ENCODE measurements at places on chromosomes 1 and 21.
A peak's percentile ranks its signal among the peaks of the same experiment; 100 is the strongest.

DNA sequence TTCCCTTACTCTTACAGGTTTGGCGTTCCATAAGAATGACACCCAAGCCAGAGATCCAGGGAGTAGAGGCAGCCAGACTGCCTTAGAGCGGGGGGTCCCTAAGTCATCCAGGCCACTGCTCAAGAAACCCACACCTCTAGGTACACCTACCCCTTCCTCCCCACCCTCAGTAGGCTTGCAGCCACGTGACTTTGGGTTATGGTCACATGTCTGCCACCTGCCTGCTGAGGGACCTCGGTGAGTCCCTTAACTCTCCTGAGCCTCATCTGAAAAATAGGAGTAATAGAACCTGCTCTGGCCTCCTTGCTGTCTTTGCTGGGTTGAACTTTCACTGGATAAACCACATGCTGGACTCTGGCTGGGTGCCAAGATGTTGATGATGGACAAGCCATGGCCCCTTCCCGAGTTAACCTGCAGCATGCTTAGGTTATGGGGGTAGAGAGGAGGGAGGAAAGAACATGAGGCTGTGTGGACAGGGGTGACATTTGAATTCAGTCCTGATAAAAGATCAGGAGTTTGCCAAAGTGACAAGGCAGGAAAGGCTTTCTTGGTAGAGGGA is 4.5 kb downstream of the RPS6KA1 start:
- no peaks in the 10 kb centered on the region for H3K36me3 ChIP-seq
- peaks cover 3% of the 10 kb centered on the region for H3K27me3 ChIP-seq
- peaks cover 21% of the 10 kb centered on the region for H3K4me1 ChIP-seq
- no peak for DNase-seq
- no peak overlapping the region for H3K4me3 ChIP-seq

DNA sequence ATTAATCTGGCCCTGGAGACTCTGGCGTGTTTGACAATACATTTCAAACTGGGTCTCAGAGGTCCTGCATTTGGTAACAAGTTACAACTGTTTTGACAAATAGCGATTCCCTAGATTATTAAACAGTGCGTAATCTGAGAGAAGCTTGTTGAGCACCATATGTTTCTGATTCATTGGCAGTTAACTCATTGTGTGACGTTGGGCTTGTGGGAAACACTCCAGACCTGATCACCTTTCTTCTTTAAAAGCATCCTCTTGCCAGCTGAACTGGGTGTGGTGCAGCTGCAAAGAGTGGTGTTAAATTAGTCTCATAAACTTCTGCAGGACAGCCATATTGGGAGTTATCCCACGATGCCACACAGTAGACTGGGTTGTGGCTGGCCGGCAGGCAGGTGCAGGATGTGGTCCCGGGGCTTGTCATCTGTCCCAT is 82.7 kb downstream of the CDC7 start:
- H3K4me3 ChIP-seq = no peak overlapping the region
- H3K36me3 ChIP-seq = no peaks in the 10 kb centered on the region
- no peak for DNase-seq
- H3K27me3 ChIP-seq = no peaks in the 10 kb centered on the region
- H3K4me1 ChIP-seq = peaks cover 4% of the 10 kb centered on the region

- H3K27me3 ChIP-seq = no peaks in the 10 kb centered on the region
- H3K36me3 ChIP-seq = no peaks in the 10 kb centered on the region
- no peak overlapping the region for H3K27ac ChIP-seq
- no peak for DNase-seq
- H3K4me3 ChIP-seq = no peak overlapping the region
Observed at GRCh38 chr1:94110946-94111740, 9.8 kb downstream of the ABCA4 start.

DNA sequence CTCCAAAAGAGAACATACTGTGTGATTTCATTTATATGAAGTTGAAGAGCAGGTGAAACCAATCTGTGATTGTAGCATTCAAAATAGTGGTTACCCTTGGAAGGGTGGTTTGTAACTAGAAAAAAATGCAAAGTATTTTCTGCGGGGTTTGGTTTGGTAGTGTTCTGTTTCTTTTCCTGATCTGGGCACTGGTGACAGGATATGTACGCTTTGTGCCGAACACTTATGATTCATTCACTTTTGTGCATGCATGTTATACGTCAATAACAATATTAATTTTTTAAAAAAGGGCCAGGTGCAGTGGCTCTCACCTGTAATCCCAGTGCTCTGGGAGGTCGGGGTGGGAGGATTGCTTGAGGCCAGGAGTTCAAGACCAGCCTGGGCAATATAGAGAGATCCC is 63.8 kb downstream of the CD34 start:
- H3K4me3 ChIP-seq = no peak overlapping the region
- no peaks in the 10 kb centered on the region for H3K27me3 ChIP-seq
- no peak overlapping the region for H3K27ac ChIP-seq
- no peaks in the 10 kb centered on the region for H3K36me3 ChIP-seq
- no peak for DNase-seq

- H3K4me1 ChIP-seq = peaks cover 46% of the 10 kb centered on the region
- DNase-seq = no peak
- H3K27me3 ChIP-seq = no peaks in the 10 kb centered on the region
- H3K27ac ChIP-seq = peak overlapping the region; percentile 84
- H3K36me3 ChIP-seq = peaks cover 2% of the 10 kb centered on the region
Observed at GRCh38 chr1:11806307-11806936, 431 bp downstream of the CLCN6 start.

- no peak overlapping the region for H3K4me3 ChIP-seq
- DNase-seq = no peak
Observed at GRCh38 chr1:168499688-168500049, 44.1 kb downstream of the XCL2 start.

DNA sequence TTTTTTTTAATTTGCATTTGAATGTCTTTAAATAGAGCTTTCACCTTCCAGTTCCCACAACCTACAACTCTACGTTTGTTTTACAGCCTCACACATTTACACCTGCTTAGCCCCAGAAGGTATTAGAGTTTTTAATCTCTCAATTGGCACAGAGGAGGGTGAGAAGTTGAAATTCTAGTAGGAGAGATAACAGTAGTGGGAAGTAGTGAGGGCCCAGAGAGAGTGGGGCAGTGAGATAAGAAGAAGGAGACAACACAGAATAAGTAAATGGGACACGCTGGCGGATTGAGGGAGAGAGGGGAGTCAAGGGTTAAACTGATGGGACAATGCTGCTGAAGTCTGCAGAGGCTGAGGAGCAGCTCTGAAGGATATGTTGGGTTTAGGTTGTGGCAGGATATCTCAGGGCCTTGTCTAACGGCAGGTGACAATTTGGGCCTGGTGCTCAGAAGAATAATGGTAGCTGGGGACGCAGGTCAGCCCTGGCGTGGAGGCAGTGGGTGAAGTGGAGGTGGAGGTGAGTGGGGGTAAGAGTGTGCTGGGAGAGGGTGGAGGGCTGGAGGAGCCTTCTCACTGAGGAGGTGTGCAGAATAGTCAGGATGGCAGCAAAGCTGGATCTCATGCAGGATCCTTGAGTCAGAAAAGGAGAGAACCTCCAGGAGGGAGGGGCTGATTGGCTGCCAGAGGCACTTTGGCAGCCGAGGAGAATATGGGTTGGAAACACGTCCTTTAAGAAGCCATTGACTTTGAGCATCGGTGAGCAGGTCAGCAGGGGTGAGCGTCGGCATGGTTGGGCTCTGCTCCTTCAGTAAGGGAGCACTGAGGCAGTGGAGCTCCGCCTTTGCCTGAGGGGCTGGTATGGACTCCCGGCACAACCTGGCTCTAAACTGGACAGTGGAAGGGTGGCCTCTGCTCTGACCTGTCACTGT is 72.9 kb downstream of the SYT6 start:
- no peak overlapping the region for H3K4me3 ChIP-seq
- H3K36me3 ChIP-seq = no peaks in the 10 kb centered on the region
- H3K27ac ChIP-seq = no peak overlapping the region
- DNase-seq = no peak
- H3K4me1 ChIP-seq = no peaks in the 10 kb centered on the region
- H3K27me3 ChIP-seq = peaks cover 6% of the 10 kb centered on the region

DNA sequence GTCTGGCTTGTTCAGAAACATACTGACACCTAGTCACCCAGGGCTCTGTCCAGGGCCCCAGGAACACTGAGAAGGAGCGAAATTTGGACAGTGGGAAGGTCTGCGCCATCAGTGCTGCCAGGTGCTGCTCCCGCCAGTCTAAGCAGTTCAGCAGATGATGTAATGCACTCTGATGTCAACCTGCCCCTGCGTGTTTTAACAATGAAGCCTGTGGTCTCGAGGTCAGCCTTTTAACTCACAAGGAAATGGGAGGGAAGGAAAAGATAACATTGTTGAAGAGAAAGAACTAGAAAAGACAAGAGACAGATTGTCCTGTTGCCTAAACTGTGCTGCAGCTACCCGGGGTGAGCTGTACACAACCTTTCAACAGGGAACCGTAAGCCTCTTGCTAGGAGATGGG is 126.6 kb upstream of the IFFO2 start:
- DNase-seq = no peak
- H3K36me3 ChIP-seq = peaks cover 47% of the 10 kb centered on the region
- no peak overlapping the region for H3K4me3 ChIP-seq
- no peaks in the 10 kb centered on the region for H3K4me1 ChIP-seq
- H3K27me3 ChIP-seq = no peaks in the 10 kb centered on the region

GRCh38 chr1:55138823-55139222 is 76.3 kb downstream of the USP24 start:
- H3K27me3 ChIP-seq = no peaks in the 10 kb centered on the region
- no peaks in the 10 kb centered on the region for H3K4me1 ChIP-seq
- H3K4me3 ChIP-seq = no peak overlapping the region

DNA sequence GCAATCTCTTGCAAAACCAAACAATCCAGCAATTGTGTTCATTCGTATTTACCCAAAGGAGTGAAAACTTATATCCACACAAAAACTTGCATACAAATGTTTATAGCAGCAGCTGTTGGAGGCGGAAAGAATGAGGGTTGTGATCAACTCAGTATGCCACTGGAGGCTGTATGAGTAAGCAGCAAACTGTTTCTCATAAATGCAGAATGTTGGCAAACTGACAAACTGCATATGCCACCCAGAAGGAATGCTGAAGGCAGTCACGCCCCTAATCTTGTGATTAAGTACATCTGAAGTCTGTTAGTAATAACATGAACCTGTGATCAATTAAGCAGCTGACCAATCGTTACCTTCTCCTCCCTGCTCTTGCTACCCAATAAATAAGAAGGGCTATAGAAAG is 60.5 kb upstream of the CR2 start:
- no peaks in the 10 kb centered on the region for H3K36me3 ChIP-seq
- H3K27me3 ChIP-seq = no peaks in the 10 kb centered on the region
- no peak overlapping the region for H3K4me3 ChIP-seq
- no peak overlapping the region for H3K27ac ChIP-seq
- no peaks in the 10 kb centered on the region for H3K4me1 ChIP-seq

- H3K4me1 ChIP-seq = no peaks in the 10 kb centered on the region
- H3K27me3 ChIP-seq = no peaks in the 10 kb centered on the region
- no peaks in the 10 kb centered on the region for H3K36me3 ChIP-seq
- no peak overlapping the region for H3K4me3 ChIP-seq
Observed at GRCh38 chr1:164524810-164525209, 34.2 kb upstream of the PBX1 start.

- no peaks in the 10 kb centered on the region for H3K27me3 ChIP-seq
- H3K4me3 ChIP-seq = peak overlapping the region; percentile 95
- H3K36me3 ChIP-seq = peaks cover 65% of the 10 kb centered on the region
Observed at GRCh38 chr1:161044535-161044907, 1.3 kb downstream of the USF1 start.

GRCh38 chr1:214500340-214501055 is 50.9 kb downstream of the PTPN14 start:
- DNase-seq = no peak
- H3K4me3 ChIP-seq = no peak overlapping the region
- no peaks in the 10 kb centered on the region for H3K27me3 ChIP-seq
- peaks cover 9% of the 10 kb centered on the region for H3K4me1 ChIP-seq

- H3K4me3 ChIP-seq = no peak overlapping the region
- no peak overlapping the region for H3K27ac ChIP-seq
- no peak for DNase-seq
- H3K4me1 ChIP-seq = peaks cover 8% of the 10 kb centered on the region
- H3K36me3 ChIP-seq = no peaks in the 10 kb centered on the region
Observed at GRCh38 chr1:20474333-20474975, 11.6 kb downstream of the CAMK2N1 start.

DNA sequence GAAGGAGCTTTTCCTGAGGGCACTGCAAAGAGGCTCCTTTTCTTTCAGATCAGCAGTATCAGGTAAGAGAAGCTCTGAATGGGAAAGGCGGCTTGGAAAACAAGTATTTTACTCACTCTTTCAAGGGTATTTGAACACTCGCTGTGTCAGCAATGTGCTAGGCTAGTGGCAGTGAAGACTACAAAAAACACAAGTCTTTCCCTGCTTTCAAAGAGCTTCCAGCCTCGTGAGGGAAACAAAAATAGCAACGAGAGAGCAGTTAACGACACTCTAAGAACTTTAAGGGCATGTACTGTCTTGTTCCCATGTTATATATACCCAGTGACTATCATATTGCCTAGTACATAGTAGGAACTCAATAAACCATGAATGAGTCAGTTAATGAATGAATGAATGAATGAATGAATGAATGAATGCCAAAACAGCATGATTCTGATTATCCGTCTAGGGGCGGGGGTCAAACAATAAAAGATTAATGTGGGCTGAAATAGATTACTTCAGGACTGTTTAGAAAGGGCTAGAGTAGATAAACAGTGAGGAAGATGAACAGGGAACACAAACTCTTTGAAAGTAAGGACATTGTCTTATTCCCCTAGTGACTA is 14.2 kb upstream of the MCOLN3 start:
- H3K4me1 ChIP-seq = peaks cover 10% of the 10 kb centered on the region
- no peak overlapping the region for H3K27ac ChIP-seq
- H3K4me3 ChIP-seq = peak overlapping the region; percentile 47
- DNase-seq = no peak
- no peaks in the 10 kb centered on the region for H3K27me3 ChIP-seq
- no peaks in the 10 kb centered on the region for H3K36me3 ChIP-seq

DNA sequence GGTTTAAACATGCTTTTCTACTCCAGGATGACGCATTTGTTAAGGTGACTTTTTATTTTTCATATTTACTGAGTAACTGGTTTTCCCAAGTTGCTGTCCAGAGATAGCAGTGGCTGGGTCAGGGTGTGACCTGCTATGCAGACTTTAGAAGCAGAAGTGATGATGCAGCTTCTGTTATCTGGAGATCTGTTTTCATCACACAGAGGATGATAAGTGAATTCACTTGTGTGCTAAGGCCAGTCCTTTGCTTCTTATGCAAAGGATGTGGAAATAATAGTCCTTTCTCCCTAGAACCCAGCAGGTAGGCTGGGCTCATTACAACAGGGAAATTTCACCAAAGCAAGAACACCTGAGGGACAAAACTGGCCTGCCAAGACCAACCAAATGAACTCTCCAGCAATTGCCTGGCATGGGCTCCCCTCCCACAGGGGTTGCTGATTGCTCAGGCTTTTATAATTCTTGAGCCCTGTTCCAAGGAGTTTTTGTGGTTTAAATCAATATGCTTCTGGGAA is 97.8 kb upstream of the LPGAT1 start:
- peaks cover 20% of the 10 kb centered on the region for H3K27me3 ChIP-seq
- no peak overlapping the region for H3K4me3 ChIP-seq
- H3K36me3 ChIP-seq = no peaks in the 10 kb centered on the region
- H3K27ac ChIP-seq = no peak overlapping the region

Data from T-cell (primary cell).